ENCODE measurements at places on chromosomes 2 and 18. TPM values are rescaled to one million over a fixed set of nuclear protein-coding genes. Genes with fewer than 3 reads are reported as not detected.
A peak's percentile ranks its signal among the peaks of the same experiment; 100 is the strongest.

The ANO7 gene
- total RNA-seq: 0.36 TPM

The DYNAP gene
- total RNA-seq: not detected

The SLC4A3 gene
- 1.1 TPM for total RNA-seq

The BMP10 gene
- not detected for total RNA-seq

GRCh38 chr2:134507697-134508096, 211.1 kb downstream of the TMEM163 start:
- no peak for DNase-seq

- DNase-seq: no peak
Measured at GRCh38 chr2:53821810-53822209, 35.0 kb downstream of the ERLEC1 start.

GRCh38 chr2:219243291-219243761, 1.9 kb downstream of the GLB1L start:
- DNase-seq: no peak

DNA sequence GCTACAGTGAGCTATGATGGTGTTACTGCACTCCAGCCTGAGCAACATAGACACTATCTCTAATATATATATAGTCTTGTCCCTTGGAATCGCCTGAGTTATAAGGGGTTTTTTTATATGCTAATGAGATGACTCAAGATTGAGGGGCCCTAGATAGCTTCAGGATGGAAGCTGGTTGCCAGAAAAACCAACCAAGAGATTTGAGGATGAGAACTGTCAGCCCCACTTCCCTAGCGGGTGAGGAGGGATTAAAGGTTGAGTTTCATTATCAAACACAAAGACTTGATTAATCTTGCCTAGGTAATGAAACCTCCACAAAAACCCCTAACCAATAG, 12.6 kb upstream of the GALM start:
- DNase-seq: no peak

GRCh38 chr2:159052157-159052601, 83.7 kb downstream of the TANC1 start:
- DNase-seq: peak; percentile 49

DNA sequence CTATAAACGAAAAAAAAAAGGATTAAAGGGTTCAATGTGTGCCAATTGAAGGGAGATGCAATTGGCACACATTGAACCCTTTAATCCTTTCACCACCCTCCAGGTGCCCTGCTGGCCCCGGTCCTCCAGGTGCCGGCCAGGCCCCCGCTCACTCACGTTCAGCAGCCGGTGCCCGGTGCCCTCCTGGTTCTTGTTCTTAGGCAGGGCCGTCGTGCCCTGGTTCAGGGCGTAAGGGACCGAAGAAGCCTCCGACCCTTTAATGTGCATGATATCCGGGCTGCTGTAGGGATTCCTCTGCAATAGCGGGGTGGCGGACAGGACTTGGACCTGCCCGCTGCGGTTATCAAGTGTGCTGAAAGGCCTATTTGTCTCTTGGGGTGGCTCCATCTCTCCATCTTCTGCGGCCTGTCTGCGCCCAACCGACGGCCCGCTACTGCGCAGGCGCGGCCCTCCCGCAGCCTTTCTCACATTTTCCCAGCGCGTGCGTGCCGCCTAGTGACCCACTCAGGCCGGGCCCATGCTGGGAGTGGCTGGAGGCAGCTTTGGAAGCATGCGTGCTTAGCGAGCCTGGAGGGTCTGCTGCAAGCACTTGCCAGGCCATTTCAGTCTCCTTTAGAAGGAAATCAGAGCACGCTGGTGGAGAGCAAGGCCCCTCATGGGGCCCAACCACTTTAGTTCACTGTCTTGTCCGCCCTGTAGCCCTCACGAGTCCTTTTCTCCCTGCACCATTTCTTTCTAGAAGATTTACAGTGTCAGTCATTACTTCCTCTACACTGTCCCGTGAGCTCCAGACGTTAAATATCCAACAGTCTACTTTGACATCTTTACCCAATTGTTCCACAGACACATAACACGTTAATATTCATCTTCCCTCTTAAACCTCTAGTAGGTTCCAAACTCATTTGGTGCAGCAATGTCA, 24.3 kb downstream of the TMEM237 start:
- DNase-seq: peak; percentile 50

DNA sequence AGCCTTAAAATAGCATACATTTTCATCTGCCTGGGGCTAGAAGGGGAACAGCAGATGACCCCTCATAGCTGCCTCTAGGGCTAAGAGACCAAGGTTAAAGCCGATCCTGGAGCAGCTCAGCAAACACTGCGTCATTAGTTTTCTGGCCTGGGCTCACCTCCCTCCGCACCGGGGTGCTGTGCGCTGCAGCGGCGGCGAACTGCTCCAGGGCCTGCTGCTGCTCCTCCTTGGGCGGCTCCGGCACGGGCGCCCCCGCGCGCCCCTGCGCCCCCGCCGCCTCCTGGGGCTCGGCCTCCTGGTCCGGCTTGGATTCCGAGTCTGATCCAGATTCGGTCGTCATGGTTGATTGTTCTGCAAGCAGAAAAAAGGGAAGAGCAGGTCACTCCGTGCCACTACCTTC, 55.0 kb downstream of the EPB41L3 start:
- no peak for DNase-seq

- peak; percentile 90 for DNase-seq
Measured at GRCh38 chr18:68267583-68267982, 447.3 kb downstream of the TMX3 start.

DNA sequence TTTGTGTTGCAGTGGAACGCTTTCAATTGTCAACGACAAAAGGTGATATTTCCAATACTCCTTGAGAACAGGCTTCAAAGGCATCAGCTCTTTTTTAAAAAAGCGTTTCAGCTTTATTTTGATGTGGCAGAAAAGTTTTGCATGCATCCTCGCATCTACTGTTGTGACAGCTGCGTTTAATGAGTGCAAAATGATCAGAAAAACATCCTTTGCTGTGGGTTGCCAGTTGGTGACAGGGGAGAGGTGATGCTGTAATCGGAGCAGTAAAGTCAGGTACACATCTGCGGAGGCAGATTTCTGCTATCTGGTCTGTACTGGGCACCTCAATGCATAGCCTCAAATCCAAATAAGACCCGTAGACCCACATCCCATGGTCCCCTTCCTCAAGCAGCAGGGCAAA, 91.9 kb upstream of the POU3F3 start:
- no peak for DNase-seq

GRCh38 chr2:9440058-9440727, 16.7 kb downstream of the CPSF3 start:
- DNase-seq: peak; percentile 82

DNA sequence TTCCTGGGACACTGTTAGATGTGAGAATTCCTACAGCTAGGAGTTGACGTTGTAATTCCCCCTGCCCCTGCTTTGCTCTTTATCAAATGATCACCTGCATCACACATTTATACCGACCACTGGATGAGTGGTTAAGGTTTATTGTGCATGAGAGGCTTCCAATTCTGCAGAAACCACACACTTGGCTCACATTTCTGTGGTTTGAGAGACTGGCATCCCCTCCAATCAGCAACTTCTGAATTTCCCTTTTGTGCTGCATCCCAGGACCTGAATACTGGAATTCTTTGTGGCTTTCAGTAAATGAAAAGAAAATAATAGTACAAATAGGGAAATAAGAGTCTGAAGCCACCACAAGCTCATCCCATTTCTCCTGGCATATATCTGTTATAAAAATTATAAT, 628.7 kb upstream of the PIK3C3 start:
- peak; percentile 68 for DNase-seq

DNA sequence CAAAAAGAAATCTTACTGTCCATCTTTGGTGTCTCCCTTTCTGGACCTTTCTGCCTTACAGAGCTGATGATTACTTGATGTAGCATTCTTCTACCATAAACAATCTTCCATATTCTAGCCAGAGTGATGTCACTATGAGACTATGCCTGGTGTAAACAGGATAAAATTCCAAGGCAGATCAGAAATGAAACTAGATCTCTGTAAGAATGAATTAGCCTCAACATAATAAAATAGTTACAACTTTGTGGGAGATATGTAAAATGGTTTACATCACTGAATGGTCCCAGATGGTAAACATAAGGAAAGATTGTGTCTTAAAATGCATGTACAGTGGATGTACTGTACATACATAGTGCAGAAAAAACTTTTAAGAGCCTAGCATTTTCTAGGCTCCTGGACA, 112.3 kb upstream of the ZNF521 start:
- peak; percentile 95 for DNase-seq

DNA sequence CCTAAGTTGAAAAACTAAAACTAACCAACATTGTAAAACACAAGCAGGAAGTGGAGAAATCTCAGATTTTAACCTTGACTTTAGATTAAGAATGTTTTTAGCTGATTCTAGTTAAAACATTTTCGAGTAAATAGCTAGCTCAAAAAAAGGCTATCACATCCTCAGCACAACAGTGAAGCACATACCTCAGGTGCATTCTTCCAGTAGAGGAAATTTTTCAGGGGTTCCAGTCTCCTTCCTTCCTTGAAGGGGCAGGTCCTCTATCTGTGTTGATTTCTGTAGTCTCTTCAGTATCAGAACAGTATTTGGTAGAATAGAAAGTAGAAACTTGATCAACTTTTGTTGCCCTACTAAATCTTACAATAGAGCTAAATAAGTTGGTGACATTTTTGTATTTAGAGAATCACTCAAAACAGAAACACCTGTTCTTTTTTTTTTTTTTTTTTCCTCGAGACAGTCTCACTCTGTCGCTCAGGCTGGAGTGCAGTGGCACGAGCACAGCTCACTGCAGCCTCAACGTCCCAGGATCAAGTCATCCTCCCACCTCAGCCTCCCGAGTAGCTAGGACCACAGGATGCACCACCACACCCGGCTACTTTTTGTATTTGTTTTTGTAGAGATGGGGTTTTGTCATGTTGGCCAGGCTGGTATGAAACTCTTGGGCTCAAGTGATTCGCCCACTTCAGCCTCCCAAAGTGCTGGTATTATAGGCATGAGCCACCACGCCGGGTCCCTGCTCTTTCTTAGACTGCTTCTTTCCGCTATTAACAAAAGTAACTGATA, 6.9 kb upstream of the GPR155 start:
- DNase-seq: no peak

DNA sequence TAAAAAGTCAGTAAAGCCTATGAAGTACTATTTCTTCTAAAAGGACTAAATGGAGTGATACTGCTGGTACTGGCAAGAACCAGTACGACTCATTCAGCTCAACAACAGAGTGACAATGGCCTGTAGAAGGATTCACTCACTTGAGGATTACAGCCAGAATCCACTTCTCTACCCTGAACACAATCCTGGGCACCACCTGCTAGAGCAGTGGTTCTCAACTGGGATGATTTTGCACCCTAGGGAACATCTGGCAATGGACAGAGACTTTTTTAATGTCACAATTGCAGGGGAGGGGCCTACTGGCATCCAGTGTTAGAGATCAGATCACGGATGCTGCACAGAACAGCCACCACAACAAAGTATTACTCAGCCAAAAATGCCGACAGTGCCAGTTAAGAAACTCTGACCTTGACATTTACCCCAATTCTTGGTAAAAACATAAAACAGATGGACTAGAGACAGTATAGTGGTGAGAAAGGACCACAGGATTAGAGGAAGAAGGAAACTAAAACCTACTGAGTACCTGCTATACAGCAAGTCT, 5.0 kb downstream of the SPIRE1 start:
- peak; percentile 46 for DNase-seq

DNA sequence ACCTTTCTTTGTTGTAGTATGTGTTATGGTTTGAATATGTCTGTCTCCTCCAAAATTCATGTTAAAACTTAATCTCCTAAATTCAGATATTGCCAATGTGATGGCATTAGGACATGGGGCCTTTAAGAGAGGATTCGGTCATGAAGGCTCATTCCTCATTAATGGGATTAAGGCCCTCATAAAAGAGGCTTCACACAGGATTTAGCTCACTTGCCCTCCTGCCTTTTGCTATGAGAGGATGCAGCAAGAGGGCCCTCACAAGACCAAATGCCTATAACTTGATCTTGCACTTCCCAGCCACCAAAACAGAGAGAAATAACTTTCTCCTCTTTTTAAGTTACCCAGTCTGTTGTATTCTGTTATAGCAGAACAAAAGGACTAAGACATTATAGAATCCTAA, 19.7 kb downstream of the ZBTB14 start:
- no peak for DNase-seq

GRCh38 chr2:183038341-183039300, at the start of gene NCKAP1:
TSS of gene NCKAP1 (minus strand) at chr2:183038457. CDS start at chr2:183038099, 358 bp downstream.
- DNase-seq: peak; percentile 70

DNA sequence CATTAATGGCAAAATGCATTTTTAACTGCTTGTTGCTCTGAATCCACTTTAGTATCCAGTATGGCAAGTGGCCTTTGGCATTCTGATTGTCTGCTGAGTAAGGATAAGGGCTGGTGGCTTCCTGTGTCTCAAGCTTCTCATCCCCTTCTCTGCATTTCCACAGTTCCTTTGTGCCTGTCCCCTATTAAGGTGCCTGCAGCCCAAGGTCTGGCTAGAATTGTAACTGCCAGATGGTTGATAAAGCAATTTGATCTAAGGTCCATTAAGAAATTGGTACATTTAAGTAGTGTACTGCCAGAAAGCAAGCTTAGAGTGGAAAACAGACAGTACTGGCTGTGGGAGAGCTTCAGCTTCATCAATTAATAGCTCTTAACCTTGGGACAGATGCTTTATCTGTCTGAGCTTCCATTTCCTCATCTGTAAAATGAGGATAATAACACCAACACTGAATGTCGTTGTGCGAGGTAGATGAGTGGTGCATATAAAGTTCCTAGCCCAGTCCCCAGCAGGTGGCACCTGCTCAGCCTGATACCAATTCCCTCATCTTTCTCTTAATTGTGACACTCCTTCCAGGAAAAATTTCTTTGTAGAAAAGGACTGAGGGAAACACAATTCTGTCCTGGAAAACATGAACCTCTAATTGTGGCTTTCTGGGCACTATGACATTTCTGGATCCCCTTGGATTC, 570.6 kb upstream of the GCFC2 start:
- DNase-seq: no peak

GRCh38 chr2:127007652-127008051, 99.3 kb downstream of the BIN1 start:
- DNase-seq: peak; percentile 87

DNA sequence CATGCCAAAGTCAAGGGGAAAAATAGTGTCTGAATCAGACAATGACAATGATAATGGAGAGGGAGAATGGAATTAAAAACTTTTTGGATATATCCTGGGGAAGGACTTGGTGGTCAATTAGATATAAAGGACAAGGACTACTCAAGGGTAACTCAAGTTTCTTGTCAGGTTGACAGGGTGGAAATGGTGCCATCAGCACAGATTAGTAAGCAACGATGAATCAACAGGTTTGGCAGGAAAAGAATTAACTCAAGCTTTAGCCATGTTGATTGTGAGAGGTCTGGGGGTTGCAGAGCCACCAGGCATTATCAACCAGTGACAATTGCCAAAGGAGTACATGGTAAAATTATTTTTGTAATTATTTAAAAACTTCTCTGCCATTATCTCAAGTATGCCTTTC, 35.8 kb upstream of the SPATS2L start:
- no peak for DNase-seq

DNA sequence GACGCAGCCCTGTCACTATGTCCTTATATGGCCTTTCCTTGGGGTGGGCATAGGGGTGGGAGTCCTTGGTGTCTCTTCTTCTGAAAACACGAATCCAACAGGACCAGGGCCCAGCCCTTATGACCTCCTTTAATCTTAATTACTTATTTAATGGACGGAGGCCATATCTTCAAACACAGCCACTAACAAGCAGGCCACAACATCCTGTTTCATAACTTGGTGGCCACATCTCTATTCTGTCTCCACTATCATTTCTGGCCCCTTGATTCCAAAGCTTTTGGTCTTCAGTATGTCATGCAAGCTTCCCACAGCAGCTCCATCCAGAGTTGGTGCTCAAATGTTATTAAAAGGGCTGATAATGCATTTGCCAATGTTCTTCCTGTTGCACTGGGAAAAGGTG, 287.3 kb upstream of the SMIM21 start:
- DNase-seq: no peak
